ENCODE measurements at places on chromosomes 4 and X. TPM values are rescaled to one million over a fixed set of nuclear protein-coding genes. Genes with fewer than 3 reads are reported as not detected.

DNA sequence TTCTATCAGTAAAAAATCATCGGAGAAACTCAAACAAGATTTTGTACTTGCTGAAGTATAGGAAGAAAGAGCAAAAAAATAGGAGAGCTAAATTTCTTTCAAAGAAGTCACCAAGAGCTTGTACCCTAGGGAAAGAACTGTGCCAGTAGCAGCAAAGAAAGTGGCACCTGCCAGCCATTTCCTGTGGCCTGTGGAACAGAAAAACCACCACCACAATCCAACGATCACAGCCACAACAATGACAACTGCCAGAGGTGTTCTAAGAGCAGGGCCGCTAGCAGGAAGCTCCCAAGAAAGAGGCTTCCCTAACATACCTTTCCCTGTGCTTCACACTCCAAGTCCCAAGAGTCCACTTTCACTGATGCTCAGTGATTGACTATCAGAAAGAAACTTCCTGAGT, 266.1 kb upstream of the GPC4 start:
- DNase-seq, result no peak

DNA sequence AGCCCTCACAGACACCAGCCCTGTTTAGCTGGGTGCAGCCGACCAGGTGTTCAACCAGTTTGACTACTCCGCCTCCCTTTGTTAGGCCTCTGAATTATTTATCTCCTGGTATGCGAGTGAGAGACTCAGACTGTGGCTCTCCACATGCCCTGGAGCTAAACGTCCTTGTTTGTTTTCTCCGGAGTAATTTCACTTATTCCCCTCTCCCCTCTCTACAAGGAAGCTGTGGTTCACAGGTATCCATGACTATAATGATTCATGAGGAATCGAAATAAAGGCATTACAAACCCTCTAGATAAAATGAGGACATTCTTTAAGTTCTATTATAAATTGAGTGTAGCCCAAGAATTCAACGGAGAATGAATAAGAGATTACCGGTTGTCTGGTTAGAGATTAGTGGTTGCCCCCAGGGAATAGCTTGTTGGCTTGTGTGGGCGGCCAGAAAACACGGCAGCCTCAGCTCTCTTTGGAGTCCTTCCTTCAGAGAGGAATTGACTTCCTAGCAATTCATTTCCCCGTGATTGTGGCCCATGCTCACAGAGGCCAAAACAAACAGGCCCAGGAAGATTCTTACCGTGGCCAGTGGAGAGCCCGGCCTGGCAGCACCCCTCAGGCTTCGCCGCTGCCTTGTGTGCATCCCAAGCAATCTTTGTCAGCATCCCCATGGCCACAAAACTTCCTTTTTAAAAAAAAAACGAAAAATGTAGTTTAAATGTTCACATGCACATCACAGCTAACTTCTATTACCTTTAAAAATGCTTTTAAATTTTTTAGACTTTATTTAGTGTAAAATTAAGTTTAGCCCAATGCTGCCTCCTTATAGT, 60.2 kb upstream of the CBR4 start:
- DNase-seq, result peak; percentile 92

The CDX4 gene
- not detected for total RNA-seq

GRCh38 chrX:47649781-47650163, 591 bp downstream of the ELK1 start:
- DNase-seq, result no peak
